NCI-H1105 (cell line): ENCODE measurements at places on chromosomes 11 and 22.

DNA sequence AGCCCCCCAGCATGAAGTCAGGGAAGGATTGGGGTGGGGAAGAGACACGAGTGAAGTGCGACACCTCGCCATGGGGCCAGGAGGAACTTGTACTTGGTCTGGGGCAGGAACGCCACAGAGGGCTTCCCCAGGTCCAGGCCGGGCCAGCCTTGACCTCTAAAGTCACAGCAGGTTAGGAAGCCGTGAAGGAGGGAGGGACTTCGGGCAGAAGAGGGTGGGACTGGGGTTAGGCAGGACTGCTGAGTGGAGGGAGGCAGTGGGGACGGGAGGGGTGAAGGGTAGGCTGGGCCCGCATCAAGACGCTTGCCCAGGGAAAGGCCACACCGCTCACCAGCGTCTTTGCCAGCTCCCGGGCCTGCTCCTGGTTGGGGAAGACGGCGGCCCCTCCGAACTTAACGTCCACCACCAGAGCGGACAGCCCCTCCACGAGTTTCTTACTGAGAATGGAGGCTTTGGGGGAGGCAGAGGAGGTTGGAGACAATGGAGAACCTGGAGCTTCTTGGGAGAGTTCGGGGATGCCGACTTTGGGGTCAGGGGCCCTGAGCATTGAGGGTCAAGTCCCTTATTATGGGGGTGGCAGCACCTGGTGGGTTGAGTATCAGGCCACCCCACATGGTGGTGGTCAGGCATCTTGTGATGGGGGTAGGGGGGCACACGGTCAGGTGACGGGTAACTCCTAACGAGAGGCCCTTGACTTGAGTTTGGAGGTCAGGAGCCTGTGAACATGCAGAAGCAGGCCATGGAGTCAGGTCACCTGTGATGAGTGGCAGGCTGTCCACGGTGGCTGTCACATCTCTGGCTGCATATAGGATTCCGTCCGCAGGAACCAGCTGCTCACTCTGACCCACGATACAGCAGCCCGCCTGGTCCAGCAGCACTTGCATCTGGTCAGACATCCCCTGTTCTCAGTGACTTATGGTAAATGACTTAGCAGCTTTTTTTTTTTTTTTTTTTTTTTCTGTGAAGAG lies 1.7 kb upstream of the SCO2 start:
- peak; percentile 24 for DNase-seq

DNA sequence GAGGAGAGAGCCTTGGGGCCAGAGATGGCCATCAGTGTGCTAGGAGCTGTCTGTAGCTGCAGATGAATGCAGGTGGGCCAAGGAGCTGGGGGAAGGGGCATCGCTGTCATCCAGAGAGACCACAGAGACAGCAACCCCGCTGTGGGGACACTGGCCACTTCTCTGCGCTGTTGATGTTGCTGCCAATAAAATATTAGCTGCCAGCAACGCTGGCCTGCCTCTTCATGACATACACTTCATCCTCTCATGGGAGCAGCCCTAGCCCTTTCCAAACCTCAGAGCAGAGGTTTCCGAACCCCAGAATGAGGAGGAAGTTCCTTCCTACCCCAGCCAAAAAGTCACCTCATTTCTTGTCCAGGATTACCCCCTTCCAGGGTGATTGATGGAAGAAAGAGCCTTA lies 106.2 kb downstream of the PARVA start:
- no peak for DNase-seq

DNA sequence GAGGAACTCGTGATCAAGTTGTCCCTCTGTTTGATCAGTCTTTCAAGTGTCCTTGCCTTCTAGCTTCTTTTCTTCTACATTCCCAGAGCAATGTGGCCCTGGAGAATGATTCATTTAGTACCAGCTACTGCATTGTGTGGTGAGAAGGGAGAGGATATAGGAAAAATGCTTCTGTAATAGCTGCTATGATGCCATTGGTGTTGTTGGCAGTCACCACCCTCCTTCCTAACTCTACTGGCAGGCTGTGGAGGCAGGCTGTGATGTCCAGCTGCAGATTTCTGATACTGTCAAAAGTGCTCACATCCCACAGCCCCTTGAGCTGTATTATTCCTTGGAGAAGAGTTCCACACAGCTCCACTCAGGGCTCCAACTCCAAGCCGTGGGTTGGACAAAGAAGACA lies 52.8 kb downstream of the ENDOD1 start:
- no peak for DNase-seq

DNA sequence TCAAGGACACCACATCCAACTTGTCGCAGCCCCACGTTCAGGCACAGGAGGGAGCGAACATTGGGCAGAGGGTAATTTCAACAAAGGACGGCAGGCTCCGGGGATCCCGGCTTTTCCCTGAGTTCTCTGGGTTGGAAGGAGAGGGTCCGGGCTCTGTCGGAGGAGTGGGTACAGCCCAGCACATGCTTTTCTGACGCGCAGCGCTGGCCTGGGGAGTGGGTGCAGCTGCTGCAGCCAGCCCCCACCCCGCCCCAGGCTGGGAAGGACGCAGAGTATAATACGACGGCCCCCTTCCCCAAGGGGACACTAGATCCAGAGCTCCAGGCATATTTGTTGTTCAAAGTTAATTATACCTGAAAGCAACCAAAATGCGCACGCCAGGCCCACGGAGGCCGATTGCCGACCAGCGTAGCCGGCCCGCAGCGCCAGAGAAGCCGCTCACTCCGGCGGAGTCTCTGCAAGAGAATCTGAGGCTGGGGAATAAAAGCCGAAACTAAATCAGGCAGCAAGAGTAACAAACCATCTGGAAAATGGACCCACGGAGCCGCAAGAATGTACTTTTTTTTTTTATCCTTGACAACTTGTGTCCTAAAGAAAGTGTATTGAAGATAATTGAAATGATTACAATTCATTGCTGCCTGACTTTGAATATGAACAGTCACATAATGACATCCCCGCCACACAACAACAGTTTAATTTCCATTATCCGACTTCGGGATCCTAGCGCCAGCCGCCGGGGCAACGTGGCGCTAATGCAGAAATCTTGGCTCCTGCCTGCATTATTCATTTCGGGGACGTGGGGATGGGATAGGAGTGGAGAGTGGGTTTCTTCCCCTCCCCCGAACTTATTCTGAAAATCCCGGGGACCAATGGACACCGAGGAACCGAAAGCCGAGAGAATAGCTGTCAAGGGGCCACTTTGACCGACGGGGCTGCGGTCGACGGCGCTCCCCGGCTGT lies 14.0 kb upstream of the PAX6 start:
- DNase-seq: no peak

GRCh38 chr22:45832180-45832579 lies 144.8 kb downstream of the WNT7B start:
- DNase-seq: no peak

DNA sequence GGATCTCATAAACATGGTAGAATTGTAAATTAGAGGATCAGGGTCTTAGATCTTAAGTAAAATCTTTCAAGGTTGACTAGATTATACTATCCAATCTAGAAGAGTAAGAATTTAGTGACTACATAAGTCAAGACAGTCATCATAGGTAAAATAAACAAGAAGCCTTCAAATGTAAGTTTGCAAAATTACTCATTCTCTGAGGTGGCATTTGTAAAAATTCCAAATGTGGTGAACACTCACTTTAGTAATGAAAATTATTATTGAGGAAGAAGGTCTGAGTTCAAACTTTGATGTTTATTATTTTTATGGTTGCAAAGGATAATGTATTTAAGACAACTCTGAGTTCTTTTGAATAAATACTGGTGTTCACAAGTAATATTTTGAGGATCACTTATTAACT lies 4.6 kb downstream of the HYLS1 start:
- DNase-seq: no peak

DNA sequence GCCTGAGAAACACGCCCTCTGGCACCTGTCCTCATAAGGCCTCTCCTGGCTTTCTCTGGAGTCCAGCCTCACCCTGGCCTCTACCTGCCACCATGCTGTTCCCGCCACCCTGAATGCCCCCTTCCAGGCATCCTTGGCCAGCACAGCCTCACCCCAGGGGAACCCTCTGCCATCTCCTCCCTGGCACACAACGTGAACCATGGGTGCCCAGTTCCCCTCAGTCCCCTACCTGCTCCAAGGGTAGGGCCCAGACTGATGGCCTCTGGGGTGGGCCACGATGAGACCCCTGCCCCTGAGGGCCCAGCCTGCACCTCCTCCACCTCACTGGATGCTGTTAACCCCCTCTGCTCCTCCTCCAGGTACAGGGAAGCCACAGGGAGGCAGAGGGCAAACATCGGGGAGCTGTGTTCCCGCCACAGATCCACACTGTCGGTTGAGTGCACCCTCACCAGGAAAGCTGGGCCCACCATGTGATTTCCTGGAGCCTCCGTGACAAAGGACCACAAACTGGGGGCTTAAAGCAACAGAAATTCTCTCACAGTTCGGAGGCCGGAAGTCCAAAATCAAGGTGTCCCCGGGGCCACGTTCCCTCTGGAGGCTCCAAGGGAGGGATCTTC lies 169.6 kb downstream of the BRD1 start:
- no peak for DNase-seq

- DNase-seq: no peak
These were observed 61.4 kb upstream of the LMO2 start for GRCh38 chr11:33953289-33953688.

GRCh38 chr11:128400382-128401203 lies 186.8 kb downstream of the ETS1 start:
- DNase-seq: no peak

GRCh38 chr22:48396785-48397530 lies 1430.7 kb downstream of the BRD1 start:
- DNase-seq: no peak

DNA sequence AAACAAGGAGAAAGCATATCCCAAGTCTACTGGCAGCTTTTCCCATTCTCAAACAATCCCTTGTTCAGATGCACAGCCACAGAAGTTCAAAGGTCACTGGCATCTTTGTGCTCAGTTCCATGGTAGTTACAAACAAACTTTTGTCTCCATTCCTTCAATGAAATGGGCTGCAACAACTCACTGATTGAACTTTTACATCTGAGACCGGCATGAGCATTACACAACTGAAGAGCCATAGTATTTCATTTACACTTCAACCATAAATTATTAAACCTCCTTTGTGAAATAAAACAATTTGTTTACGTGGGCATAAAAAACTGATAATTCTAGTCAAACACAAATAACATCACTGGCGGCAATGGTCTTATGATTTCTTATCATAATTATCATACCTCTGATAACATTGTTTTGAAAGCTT lies 67.8 kb upstream of the ARHGAP32 start:
- DNase-seq: no peak

DNA sequence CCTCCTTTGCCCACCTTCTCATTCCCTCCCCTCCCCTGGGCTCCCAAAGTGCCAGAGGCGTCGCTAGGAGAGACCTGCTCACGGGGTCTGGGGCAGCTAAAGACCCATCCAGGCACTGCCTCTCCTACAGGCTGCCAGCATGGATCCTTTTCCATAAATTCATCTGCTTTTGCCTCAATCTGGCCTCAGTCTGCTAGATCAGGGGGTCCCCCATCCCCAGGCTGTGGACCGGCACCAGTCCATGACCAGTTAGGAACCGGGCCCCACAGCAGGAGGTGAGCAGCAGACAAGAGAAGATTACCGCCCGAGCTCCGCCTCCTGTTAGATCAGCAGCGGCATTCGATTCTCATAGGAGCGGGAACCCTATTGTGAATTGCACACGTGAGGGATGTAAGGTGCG lies 12.3 kb downstream of the LTO1 start:
- no peak for DNase-seq

- DNase-seq: no peak
These were observed 10.4 kb upstream of the FXYD2 start for GRCh38 chr11:117834838-117835443.

DNA sequence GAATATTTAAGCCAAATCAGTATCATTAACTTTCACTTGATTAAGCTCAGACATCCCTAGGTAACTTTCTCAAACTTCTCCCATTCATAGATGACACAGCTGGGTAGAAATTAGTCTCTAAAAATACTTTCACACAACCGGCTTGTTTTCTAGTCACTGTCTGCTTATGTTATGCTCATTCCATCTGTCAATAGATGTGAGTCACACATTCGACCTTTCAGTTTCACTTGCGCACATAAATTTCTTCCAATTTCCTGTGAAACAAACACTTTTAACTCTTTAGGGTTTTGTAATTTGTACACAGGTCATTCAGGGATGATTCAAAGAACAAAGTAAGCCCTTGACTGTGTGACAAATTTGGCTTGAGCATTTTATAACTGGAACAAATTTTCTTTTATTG lies 723.0 kb downstream of the KCNA4 start:
- no peak for DNase-seq

DNA sequence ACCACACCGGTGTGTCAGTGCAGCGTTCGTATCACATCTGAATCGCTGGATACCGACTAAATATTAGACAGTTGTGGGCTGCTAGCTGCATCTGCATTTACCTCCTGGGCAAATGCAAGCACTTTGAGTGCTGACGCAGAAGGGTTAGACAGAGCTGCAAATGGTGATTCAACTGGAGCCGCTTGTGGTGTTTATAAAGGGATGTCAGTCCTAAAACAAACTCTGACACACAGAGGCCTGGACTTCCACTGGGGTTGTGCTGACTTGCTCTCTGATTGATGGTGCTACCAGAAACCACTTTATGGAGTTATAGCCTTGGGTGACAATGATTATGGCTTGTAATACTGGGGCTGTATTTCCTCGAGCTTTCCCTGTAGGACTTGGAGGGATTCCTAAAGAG lies 374.4 kb downstream of the NTM start:
- DNase-seq: no peak

DNA sequence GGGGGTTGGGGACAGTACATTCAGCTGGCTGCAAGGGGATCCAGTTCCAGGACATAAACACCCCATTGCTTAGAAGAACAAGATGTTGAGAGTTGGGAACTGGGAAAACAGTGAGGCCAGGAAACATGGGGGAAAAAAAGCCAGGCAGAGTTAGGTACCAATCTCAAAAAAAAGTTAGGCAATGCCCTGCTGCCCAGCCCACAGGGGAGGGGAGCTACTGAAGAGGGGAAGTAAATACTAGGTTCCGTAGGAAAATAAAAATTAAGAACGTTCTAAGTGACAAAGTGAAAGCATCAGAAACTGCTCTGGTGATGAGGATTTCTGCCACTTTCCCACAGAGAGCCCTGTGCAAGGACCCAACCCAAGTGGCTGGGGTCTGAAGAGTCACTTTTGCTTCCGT lies 12.0 kb downstream of the SPTBN2 start:
- DNase-seq: no peak

DNA sequence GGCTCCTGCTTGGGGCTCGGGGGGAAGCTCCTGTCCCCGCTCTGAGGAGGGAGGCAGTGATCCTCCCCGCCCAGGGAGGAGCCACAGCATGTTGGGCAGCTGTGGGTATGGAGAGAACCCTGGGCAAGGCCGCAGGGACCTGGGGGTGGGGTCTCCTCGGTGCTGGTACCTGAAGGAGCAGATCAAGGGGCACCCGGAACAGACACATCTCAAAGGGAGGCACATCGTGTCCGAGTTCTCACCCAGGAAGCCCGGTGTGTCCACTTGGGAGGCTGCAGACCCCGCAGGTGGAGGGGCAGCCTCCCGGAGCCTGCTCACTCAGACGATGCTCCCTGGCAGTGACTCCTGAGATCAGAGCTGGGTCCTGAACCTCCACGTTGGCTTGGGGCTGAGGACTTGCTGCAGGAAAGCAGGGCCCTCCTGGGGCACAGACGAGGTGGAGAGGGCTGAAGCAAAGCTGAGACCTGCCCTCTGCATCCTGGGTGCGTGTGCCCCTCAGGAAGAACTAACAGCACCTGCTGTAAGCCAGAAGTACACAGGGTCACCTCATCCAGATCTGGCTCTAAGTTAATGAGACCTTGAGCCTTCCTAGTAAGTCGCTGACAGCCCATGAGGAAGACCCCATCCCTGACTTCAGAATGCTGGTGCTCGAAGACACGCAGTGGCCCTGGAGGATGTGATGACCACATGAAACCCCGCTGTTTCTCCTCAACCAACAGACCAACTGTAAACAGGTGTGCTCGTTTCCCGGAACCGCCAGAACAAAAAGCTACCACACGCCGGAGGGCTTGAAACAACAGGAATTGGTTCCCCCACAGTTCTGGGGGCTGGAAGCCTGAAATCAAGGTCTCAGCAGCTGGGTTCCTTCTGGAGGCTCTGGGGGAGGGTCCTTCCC lies 5.9 kb upstream of the OSBPL5 start:
- DNase-seq: no peak
